ENCODE measurements at places on chromosomes 11 and 22.

DNA sequence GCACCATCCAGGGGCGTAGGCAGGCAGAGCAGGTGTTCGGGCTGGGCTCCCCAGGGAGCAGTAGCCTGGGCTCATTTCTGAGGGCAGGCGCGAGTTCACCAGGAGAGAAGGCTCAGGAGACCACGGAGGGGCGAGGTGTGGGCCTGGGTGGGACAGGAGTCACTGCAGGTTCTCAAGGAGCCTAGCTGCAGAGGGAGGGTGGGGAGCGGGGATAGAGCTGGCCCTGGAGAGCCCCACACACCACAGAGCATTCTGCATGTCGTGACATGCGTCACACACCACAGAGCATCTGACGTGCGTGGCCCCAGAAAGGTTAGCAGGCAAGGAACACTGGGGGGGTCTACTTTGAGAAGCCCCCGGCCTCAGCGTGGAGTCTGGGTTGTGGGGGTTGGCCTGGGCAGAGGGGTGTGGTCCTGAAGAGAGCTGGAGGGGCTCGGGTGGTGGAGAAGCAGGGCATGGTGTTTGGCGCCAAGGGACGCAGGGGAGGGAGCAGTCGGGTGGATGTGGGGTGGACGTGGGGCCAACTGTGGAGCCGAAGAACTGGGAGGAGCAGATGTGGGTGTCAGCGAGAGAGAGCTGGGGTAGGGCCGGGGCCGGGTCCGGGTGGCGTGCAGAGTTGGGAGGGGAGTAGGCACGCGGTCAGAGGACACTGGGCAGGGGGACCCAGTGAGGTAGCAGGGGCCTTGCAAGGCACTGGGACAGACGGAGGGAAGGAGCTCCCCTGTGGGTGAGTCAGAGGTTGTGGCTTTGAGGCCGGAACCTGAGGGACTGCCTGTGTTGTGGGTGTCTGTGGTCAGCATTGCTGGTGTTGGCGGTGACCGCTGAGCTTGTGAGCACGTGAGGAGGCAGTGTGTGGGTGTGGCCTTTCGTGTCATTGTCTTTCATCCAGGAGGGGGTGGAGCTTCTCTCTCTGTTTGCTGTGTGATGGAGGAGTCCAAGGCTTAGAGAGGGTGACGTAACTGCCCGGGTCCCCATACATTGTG lies 25.5 kb downstream of the CTTN start:
- DNase-seq: peak; percentile 16

DNA sequence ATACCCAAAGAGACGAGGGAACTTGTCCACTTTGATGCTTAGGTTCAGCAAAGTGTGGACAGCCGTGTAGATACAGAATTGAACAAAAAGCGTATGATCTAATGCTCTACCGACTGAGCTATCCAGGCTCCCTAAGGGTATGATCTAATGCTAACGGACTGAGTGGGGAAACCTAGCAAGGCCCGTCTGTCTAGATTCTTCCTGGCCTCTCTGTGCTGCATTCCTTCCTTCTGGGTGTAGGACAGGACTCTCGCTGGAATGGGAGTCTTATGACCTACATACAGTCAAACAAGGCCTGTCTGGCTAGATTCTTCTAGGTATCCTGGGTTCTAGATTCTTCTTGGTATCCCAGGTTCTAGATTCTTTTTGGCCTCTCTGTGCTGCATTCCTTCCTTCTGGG lies 8.4 kb upstream of the SLC15A3 start:
- DNase-seq: no peak

DNA sequence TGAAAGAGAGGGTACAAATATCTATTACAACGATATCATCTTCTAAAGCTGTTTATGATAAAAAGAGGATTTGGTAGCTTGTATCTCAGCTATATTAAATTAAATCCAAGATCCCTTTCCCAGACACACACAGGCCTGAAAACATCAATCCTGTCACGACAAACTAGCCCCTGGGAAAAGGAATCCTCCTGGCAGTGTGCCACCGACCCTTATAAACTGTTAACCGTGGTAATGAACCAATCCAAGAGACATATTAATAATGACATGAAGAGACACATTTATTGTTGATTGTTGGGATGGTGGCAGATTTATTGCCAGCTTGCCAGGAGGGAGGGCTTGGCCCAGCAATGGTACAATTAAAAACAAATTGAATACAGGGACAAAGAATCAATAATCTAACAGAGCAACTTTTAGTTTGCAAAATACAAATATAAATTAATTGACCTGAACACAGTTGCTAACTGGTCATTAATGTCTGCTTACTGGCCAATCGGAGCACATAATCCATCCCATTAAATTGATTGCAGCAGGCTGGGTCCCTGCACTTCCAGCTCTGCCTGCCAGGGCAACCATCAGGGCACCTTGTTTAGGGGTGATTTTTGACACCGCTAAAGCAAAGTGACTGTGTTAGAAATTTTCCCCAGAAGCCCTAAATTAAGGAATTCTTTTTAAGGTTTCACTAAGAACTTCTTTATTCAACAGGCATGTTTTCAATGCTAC lies 887.6 kb downstream of the OPCML start:
- no peak for DNase-seq

DNA sequence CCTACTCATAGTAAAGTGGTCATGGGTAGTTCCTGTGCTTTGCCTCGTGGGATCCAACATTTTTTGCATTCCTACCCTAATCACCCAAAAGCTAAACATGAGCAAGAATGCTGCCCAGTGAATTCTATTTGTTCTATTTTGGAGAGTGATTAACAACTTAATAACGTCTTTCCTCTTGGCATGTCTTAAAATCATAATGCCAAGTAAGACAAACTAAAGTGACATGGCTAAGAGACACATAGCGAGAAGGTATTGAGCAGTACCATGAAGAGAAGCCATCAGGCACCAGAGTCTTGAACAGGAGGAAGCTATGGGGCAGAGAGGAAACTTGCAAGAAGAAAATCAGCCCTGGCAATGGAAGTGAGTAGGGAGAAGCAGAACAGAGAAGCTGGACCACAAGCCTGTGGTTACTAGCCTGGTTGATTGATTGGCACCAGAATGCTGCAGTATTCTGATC lies 32.0 kb downstream of the EXPH5 start:
- no peak for DNase-seq

- DNase-seq: no peak
Measured at GRCh38 chr22:50683086-50683993, 10.7 kb downstream of the SHANK3 start.

DNA sequence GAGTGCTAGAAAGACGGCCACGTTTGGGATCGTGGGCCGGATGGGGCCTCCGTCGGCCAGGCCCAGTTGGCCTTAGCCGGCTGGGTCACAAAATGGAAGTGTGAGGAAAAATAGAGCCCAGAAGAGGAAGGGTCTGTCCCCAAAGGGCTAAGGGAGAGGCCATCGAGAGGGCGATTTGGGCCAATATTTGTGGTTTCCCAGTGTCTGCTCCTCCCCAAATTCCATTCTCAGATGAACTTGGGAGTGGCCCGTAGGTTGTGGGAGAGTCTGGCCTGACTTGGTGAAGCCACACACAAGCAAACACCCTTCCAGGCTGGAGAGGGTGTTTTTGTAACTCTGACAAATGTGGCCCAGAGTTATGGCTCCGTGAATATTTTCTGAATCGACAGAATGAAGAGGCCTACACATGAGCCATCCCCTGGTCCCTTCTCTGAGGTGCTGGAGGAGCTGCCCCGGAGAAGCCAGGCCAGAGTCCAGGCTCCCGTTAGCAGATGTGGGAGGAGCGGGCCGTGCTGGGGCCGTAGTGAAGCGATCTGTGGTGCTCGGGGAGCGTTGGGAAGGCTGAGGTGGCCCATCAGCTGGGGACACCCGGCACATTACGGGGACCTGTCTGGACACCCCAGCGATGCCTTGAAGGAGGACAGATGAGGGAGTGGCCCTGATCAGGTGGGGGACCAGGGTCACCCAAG lies 73.5 kb upstream of the PPARA start:
- no peak for DNase-seq

DNA sequence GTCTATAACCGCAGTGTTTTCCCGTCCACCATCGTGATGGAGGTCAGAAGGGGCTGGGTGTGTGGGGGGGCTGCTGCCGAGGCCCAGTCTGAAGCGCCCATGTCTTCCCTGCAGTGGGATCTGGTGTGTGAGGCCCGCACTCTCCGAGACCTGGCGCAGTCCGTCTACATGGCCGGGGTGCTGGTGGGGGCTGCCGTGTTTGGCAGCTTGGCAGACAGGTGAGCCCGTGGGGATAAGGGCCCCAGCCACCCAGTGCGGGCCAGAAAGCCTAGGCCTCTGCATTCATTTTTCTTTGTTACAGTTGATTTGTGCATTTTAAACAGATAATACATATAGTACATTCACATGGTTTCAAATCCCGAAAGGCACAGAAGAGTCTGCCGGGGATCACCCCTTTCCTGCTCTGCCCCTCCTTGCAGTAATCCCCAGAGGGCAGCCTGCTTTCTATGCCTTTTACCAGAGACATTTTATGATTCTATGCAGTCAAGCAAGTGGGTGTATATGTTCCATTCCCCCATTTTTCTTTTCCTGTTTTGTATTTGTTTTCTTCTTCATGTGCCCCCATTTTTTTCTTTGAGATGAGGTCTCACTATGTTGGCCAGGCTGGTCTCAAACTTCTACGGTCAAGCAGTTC lies 32.6 kb downstream of the CAPN1 start:
- no peak for DNase-seq

GRCh38 chr11:27495710-27496300 lies 10.8 kb downstream of the LIN7C start:
- DNase-seq: no peak

Data from stimulated activated CD8-positive, alpha-beta memory T cell treated with anti-CD3 and anti-CD28 coated beads, Interleukin-2, amount 100 ng/mL, for 1 hour (primary cell).